ENCODE measurements at places on chromosomes 11 and 22.

- DNase-seq = no peak
Measured at GRCh38 chr22:22752556-22753477, 108.4 kb downstream of the GGTLC2 start.

DNA sequence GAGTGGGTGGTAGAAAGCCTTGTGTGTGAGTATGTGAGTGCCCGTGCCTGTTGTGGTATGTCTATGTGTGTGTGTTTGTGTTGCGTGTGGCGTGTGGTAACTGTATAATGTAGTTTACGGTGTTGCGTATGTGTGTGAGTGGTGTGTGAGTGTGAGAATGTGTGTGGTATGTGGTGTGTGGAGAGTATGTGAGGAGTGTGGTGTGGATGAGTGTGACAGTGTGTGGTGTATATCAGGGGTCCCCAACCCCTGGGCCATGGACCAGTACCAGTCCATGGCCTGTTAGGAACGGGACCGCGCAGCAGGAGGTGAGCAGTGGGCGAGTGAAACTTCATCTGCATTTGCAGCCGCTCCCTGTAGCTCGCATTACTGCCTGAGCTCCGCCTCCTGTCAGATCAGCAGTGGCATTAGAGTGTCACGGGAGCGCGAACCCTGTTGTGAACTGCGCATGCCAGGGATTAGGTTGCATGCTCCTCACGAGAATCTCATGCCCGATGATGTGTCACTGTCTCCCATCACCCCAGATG, 5.7 kb downstream of the UPK3A start:
- no peak for DNase-seq

DNA sequence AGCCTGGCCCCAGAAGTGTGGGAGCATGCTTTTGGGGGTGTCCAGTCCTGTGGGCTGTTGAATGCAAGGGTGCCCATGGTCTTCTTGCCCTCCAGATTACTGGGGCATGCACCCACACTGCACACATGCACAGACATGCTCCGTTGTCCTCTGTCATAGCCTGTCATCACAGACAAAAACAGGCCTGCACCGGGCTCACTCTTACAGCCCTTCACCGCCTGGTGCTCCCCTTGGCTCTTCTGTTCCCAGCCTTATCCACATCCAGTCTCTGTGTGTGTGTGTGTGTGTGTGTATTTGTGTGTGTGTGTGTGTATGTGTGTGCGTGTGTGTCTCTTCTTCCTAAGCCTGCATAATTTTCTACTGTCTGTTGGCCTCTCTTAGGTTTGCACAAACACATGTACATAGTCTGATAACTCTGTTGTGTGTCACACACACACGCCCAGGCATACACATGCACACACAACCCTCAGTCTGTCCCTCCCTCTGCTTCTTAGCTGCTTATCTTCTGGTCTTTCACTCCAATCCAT, 23.4 kb upstream of the NECTIN1 start:
- no peak for DNase-seq

GRCh38 chr11:113874096-113874495, 1.3 kb downstream of the USP28 start:
- no peak for DNase-seq

- no peak for DNase-seq
Measured at GRCh38 chr11:134558258-134558835, 146.3 kb upstream of the B3GAT1 start.
